ENCODE measurements at places on chromosomes 7 and 10.

DNA sequence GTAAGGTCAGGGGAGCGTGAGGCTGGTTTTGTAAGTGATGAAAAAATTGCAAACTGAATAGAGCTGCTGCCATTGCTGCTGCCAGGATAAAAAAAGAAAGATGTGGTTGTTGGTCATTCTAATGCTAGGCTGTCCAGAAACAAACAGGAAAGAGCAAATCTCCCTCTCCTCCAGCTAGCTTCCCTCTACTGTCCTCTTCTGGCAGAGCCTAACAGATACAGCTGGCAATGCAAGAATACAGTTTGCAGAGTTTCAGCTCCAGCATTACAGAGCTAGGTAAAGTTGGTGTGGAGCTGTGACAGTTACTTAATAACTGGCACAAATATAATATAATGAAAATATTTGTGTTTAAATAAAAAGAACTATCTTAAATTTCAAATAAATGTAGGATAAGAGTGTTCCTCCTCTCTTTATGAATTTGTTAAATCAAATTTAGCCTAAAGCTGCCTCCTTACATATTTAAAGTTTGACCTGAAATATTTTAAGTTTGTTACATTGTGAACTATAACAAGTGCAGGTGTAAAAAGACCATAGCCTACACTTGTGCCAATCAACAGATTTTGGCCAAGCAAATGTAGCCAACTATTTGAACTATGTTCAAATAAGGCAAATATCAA lies 407.7 kb downstream of the SH2D4B start:
- DNase-seq, result no peak

GRCh38 chr10:17768496-17768895 lies 16.5 kb downstream of the TMEM236 start:
- DNase-seq, result no peak

DNA sequence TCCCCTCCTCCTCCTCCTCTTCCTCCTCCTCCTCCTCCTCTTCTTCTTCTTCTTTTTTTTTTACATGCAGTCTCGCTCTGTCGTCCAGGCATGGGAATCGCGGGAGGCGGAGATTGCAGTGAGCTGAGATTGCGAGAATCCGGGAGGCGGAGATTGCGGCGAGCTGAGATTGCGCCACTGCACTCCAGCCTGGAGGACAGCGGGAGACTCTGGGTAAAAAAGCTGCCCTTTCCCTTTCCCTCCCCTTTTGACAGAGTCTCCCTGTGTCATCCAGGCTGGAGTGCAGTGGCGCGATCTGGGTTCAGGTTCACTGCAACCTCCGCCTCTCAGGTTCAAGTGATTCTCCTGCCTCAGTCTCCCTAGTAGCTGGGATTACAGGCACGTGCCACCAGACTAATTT lies 168.1 kb upstream of the MALRD1 start:
- DNase-seq, result no peak

DNA sequence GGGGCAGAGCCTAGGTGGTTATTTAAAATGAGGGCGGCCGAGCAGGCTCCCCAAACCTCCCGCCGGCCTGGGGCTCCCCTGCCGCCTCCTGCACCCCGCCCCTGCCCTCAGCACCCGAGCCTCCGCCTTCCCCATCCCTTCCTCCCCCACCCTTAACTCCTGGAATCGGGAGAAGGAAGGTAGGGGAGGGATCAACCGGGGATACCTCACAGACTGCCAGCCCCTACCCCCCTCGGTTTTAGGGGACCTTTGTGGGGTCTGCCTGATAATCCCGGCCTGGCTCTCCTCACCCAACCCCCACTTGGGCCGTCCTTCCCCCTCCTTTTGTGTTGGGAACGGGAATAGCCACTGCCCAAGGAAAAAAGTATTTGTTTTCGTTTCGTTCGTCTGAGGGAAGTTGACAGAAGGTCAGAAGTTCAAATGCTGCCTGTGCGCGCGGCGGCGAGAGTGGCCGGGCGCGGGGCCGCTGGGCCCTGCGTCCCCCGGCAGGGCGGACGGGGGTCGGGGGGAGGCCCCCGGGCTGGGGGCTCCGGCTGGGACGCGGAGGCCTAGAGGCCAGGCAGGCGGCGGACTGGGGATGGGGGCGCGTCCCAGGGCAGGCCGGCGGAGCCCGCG lies 2.8 kb downstream of the SHH start:
- no peak for DNase-seq

GRCh38 chr10:6689036-6689435 lies 109.0 kb upstream of the PRKCQ start:
- DNase-seq, result no peak

GRCh38 chr7:28773423-28774145 lies 184.5 kb downstream of the TRIL start:
- DNase-seq, result no peak

GRCh38 chr7:2280424-2280823 lies 33.8 kb downstream of the SNX8 start:
- no peak for DNase-seq

Measured in AML-193 (cell line).